HCT116 (cell line): ENCODE measurements at places on chromosomes 2 and 18.

- DNase-seq = no peak
These were observed 264.2 kb upstream of the EPAS1 start for GRCh38 chr2:46032996-46033395.

- DNase-seq = no peak
These were observed 105.7 kb downstream of the PDE1A start for GRCh38 chr2:182321096-182321495.

- no peak for DNase-seq
These were observed 10.5 kb downstream of the WDR43 start for GRCh38 chr2:28904802-28905457.

DNA sequence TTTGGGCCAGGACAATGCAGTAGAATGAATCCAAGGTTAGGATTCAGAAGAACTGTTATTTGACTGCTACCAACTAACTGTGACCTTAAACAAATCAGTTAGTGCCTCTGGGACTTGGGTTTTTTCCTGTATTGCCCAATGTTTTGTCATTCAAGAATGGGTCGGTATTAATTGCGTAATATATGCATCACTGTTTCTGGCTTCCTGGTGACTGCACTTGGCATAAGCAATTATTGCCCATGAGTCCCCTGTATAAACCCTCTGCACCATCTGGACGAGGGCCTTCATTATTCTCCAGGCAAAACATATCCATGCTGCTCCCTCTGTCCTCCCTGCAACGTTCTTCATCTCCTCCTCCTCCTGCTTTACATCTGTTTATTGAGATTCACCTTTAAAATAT lies 255.8 kb upstream of the LRRTM1 start:
- no peak for DNase-seq

GRCh38 chr2:48873666-48874065 lies 118.1 kb upstream of the LHCGR start:
- no peak for DNase-seq

- DNase-seq = no peak
These were observed 352.8 kb downstream of the LRRTM4 start for GRCh38 chr2:77169426-77169825.

- DNase-seq = no peak
These were observed 187.6 kb upstream of the NRP2 start for GRCh38 chr2:205494537-205495235.

DNA sequence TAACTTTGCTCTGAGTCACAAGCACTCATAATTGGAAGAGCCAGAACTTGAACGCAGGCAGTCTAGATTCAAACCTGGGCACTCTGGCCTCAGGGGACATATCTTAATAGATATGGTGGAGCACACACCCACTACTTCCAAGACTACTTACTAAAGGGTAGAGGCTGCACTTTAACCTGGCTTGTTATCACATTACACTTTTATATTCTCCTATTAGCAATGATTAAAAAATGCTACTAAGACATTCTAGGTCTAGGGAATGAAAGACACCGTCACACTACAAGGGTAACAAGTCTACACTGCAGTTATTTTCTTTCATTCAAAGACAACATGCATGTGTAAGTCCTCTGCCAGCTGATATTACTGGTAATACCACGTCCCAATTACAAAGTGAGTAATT lies 258.8 kb downstream of the ZNF521 start:
- no peak for DNase-seq

DNA sequence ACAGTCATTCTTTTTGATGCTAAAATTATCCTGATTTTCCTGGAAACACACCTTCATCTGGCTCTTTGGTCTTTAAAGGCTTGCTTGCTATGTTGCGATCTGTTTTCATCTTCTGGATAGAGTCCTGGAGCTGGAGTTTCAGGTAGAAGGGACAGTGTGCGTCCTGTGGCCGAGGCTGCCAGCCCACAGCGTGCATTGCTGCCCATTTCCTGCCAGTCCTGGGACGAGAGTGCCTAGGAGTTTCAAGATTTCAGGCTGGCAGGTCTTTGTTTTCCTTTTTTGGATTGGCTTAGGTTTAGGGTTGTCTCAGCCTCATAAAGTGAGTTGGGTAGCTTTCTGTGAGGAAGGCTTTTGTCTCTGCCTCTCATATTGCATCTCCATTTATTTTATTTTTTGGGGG lies 14.5 kb downstream of the DGKD start:
- DNase-seq = no peak

DNA sequence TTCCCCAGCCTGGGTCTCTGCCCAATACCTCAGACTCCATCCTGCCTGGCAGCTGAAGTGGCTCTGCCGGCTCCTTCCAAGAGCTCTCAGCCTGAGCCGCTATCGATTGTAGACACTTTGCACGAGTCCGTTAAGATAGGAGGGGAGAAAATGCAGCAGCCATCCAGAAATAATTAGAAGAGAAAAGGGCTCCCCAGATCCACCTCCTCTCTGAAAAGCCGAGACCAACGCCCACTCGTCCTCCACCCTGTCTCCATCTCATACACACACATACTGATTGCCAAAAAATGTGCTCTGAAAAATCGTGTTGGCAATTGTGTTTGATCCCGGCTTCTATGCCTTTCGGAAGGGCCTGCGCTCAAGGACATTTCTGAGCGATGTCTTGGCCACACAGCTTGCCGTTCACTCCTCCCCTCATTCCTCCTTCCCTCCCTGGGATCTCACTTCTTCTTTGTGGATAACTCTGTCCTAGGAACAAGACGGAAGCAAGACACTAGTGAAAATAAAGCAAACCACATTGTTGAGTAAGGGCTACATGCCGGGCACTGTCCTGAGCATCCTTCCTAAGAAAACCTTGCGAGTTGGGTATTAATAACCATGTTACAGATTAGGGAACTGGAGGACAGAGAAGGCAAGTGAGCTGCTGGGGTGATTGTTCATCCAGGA lies 372.8 kb upstream of the MYT1L start:
- no peak for DNase-seq

- no peak for DNase-seq
These were observed 502.4 kb upstream of the TNP1 start for GRCh38 chr2:217362286-217362685.

DNA sequence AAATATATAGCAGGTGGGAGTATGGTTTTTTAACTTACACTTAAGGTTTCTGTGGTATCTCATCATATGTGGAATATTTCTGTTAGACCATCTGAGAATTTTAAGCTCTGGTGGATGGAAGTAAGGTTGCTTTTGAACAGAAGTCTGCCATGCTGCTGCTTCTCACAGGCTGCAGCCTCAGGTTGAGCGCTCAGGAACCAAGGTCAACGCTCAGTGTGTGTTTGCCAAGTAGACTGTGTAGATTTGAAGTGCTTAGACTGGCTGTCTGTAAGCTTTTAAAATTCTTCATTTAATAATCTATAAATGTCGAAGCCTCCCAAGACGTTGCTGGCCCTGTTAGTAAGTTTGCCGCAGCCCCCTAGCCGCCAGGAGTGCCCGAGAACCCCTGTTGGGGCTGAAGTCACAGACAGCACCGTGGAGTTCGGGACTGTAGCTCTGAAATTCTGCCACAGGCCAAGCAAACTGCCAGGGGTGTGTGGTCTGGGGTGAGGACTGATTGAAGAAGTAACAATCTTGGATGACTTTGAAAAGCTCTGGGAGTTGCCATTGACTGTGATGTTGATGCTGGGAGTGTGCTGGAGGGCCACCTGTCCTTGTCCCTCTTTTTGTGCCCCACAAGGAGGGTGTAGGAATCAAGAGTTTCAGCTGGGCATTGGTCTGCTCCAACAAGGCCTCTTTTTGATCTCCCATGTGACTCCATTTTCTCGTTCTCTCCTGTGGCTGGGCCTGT lies 26.9 kb downstream of the INPP4A start:
- no peak for DNase-seq

- DNase-seq = no peak
These were observed 776.1 kb downstream of the ERBB4 start for GRCh38 chr2:211762479-211762878.

DNA sequence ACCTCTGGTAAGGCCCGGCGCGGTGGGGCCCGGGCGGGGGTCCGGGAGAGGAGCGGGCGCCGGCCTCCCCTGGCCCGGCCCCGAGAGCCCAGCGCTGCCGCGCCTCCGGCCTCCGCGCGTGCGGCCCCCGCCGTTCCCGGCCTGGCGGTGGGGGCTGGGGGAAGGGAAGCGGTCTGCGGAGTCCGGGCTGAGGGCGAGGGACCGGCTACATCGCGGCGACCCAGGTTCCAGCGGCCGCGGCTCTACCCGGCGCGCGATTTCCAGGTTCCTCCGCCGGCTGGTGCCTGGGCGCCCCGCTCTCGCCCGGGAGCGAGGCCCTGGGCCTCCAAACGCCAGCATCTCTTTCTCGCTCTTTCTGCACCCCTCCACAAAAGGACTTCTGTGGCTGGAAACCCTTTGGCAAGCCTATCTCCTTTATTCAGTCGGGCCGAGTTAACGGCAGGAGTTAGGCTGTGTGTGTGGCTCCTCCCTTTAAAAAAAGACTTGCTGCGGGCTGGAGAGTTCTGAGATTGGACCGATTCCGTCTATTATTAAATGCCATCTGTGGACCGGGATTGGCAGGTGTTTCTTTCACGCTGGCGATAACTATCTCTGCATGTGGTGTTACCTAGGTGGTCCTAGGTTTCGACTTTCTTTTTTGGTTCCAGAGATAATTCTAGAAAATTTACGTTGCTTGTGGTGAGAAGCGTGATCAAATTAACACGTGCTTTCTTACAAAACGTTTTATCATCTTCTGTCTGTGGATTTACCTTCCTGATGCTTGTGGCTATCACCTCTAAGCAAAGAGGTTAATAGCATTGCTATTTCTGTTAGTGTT lies 592 bp downstream of the ME2 start:
- no peak for DNase-seq

DNA sequence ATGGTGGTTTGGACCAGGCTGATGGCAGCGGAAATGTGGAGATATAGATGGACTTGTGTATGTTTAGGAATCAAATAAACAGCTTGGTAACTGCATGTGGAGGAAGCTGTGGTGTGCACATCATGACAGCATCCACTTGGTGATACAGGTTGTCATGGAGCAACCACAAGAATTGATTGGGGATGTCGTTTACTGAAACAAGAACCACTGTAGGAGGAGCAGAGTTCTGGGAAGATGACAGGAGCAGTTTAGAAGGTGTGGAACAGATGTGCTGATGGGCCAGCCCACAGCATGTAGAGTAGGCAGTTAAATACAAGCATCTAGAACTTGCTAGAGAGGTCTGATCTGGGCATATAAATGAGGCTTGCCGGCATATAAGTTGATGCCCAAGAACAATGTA lies 152.4 kb upstream of the SERPINE2 start:
- DNase-seq = no peak

DNA sequence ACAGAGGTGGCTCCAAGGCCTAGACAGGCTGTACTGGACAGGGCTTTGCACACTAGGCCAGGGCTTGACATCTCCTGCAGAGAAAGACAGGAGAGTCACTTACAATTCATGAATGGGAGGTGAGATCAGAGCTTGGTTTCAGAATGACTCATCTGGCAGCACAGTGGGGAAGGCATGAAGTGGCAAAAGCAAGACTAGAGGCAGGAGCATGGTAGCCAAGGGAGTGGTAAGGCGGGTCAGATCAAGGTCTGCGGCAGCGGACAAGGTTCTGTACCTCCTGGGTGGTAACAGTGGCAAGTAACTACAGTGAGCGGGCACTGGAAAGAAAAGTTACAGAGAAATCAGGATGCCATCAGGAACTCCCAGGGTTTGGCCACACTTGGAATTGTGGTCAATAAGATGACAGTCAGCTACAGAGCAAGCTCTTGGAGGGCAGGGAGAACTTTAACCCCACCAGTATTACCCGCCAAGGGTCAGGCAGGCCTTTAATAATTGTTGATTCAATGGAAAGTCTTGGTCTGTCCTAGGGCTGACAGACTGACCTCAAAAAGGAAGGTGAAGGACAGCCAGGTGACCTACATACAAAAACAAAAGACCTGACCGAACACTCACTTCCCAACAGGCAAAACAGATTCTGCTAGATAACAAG lies 5.7 kb downstream of the MCFD2 start:
- peak; percentile 94 for DNase-seq

GRCh38 chr2:132550946-132551345 lies 119.1 kb downstream of the LYPD1 start:
- no peak for DNase-seq

- no peak for DNase-seq
These were observed 55.3 kb downstream of the G6PC2 start for GRCh38 chr2:168956392-168956791.

GRCh38 chr2:33494155-33494779 lies 17.8 kb downstream of the RASGRP3 start:
- DNase-seq = no peak

GRCh38 chr2:160318218-160318617 lies 118.1 kb upstream of the ITGB6 start:
- no peak for DNase-seq

DNA sequence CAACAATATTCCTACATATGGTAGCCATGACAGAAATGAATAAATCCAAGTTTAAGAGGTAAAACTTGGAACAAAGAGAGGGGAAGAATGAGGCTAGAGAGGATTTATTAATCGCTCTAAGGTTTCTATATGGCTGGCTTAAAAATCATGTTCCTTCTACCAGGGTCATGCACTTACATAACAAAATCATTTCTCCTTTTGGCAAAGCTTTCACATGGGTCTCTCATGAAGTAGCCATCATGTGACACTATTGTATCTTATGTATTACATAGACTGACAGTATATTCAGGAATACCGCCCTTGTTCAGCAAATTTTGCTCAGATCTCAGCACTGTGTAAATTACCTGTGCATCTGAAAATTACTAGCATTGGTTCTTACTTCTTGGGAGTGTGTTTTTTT lies 1554.5 kb upstream of the SLC39A10 start:
- no peak for DNase-seq

- no peak for DNase-seq
These were observed 29.9 kb upstream of the RUFY4 start for GRCh38 chr2:218039171-218039570.

DNA sequence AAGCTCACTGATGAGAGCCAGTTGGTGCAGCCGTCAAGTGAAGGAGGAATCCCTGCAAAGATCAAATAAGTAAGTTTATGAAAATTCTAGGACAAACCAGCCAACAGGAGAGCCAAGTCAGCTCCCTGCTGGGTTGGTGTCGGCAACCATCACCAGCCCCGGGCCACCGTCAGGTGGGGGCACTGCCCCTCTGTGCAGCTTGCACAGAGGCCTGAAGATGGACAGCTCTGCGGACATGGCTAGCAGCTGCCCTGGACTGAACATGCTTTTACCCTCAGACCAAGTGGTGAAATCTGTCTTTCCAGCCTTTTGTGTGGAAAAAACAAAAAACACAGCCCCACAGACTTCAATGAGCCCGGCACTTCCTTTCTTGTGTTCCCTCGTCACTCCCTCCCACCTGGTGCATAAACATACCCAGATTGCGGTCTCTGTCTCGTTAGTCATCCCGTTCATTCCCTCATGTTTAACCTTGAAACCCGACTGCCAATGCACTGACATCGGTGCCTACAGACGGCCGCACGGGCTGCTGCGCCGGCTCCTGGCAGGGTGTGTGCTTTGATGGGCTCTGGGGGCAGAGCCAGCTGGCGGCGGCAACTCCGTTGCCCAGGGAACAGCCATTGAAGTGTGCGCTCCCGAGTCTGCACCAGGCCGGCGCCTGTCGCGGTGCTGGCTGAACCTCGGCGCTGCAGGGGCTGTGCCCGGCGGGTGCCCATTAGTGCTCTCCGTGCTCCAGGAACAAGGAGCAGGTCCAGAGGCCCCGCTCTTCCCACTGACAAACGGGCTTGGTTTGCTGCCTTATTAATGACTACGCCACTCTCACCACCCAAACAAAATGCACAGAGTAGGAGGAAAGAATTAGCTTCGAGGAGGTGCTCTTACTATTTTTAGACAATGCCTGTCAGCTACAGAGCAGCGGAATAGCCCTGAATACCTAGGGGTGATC lies 95.3 kb downstream of the EIPR1 start:
- no peak for DNase-seq

- no peak for DNase-seq
These were observed 86.5 kb downstream of the UXS1 start for GRCh38 chr2:106107509-106108131.
